ENCODE measurements at places on chromosomes 3 and 15.

DNA sequence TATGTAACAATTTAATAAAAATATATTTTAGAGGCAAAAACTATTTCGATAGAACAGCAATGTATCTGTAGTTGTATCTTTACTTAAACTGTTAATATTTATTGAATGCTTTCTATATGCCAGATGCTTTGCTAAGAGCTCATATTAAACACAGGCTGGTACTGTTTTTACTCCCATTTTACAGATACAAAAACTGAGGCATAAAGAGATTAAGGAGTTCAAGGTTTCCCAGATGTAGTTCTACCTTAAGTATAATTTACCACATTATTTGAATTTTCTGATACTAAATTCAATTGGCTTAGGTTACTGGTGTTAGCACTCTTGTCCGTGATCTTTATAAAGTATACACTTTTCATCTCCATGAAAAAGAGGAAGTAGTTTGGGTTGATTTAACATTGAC is 149.8 kb downstream of the ROBO2 start:
- no peak for DNase-seq

- no peak for DNase-seq
Observed at GRCh38 chr3:147702509-147702908, 293.3 kb downstream of the ZIC1 start.

DNA sequence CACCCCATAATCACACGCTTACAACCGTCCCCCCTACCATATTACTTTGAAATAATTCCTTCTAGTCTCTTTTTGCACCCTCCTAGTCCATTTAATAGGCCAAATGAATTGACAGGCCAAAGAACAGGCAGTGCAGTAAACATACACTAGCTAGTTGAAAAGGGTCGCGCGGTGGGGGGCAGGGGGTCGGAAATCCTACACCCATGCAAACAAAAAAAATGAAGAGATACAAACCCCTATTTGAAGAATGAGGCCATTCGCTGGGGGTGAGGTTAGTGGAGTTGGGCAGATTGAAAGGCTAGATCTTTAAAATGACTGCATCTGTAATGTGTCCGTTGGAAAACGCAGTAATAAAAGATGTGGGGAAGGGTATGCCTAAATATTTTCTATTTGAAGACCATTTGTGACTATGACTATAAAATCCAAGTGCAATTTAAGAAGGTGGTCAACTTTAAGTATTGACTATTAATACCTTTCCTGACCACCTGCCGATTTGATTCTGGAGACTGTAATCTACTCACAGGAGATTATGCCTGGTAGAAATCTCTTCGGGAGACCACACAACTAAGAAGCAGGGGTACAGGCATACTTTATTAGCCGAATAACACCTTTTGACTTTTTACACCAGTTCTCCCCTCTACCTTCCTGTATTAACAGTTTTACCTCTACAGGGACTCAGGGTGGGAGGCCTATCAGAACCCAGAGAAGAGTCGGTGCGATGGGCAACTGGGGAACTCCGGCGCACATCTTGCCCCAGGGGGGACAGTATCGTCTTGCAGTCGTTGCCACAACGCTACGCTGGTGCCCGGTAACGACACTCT is 762 bp upstream of the ARL6 start:
- no peak for DNase-seq

DNA sequence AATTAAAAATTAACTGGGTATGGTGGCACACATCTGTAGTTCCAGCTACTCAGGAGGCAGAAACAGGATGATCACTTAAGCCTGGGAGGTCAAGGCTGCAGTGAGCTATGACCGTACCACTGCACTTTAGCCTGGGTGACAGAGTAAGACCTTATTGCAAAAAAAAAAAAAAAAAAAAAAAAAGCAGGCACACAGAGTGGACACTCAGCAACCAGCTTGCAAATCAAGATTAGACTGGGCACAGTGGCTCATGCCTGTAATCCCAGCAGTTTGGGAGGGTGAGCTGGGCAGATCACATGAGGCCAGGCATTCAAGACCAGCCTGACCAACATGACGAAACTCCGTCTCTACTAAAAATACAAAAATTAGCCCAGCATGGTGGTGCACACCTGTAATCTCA is 5.4 kb downstream of the CLN6 start:
- DNase-seq = no peak

DNA sequence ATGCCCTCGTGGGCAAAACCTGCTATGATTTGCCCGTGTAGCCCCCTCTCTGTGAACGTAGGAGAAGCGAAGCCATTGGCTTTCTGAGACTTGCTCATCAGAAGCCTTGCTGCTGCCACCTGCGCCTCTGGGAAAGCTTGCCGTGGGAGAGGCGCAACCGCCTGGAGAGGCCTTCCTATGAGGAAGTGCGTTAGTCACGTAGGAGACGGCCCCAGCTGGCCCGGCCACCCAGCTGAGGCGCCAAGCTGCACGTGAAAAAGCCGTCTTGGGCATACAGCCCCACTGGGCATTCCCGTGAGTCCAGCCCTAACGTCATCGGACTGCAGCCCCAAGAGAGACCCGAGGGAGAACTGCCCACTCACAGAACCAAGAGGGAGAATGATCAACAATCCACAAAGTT is 49.1 kb upstream of the TJP1 start:
- no peak for DNase-seq

- no peak for DNase-seq
Observed at GRCh38 chr3:77102951-77103769, 63.3 kb downstream of the ROBO2 start.

DNA sequence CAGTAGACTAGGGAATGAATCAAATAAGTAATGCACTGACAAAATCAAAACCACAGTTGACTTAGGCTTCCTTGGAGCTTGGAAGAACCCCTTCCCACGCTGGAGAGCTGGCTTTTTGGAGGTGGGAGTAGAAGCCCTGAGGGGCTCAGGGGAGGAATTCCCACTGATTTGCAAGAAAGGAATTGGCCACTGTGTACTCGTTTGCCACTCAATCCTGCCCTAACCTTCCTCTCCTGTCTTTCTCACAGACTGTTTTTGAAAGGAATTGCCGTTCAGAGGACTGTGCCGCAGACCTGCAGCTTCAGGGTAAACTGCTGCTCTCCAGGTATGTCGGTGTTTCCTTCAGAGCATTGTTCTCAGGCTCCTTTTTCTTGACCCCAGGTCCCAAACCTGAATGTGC is 208.2 kb upstream of the CTDSPL start:
- no peak for DNase-seq

DNA sequence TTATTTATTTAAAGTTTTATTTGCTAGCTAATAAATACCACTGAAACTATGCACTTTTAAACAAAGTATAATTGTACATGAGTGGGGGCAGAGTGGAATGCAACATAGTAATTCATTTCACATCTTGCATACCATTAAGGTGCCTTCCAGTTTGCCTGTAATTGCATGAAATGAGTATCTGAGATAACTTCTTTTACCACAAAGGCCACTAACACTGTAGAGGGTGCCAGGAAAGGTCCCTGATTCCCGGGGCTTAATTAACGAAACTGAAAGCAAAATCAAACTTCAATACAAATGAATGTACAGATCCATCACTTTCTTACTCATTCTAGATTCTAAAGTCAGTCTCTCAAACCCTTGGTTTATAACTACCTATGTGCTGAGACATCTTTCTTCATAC is 2.1 kb downstream of the CD47 start:
- peak; percentile 51 for DNase-seq

- no peak for DNase-seq
Observed at GRCh38 chr15:50328116-50328515, 26.9 kb downstream of the GABPB1 start.

DNA sequence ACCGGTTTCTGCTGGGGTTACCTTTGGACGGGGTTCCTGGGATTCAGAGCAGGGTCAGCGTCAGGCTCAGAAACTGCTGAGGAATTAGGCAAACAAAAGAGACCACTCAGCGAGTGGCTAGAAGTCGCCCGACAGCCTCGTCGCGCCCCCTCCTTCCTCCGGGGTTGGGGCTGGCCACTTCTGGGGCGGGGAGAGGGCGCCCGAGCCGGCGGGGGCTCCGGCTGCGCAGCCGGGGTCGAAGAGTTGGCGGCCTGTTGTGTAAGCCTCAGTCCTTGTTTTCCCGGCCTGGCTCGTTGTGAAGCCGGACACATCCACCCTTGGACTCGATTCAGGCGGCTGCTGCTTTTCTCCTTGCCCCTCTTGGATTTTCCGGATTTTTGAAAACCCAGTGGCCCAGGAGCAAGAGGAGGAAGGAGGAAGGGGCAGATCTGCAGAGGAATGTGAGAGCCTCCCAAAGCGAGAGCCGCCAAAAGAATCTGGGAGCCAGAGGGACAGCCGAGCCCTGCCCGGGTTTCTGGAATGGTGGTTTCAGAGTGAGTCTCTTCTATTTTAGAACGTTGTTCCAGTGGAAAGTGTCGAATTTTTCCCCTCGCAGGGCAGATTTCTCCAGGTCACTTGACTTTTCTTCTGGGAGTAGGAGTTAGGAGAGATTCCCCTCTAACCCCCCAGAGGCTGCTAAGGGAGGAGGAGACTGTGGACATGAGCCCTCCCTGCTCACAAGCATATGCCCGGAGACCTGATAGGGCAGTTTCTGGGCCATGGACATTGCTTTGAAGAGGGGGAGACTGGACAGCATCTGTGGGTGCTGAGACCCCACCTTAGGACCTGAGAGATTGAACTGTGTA is 666 bp downstream of the SNX33 start:
- DNase-seq = no peak

DNA sequence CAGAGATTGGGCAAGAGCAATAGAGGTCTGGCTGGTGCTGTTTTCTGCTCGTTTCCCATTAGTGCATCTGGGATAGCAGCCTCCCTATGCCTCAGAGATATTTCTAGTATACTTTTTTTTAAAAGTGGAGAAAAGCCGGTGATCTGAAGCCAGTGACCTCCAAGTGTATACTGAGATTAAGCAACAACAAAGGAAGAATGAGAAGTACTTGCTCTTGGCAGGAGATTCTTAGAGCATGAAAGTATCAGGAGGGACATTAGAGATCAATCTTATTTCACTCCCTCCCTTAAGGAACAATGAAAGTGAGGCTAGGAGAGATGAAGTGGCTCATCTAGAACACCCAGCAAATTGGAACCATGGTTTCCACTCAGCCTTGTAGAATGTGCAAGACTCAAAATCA is 423.3 kb downstream of the SOX2 start:
- DNase-seq = no peak

GRCh38 chr3:126723801-126724200 is 19.8 kb downstream of the CHCHD6 start:
- DNase-seq = no peak

- DNase-seq = no peak
Observed at GRCh38 chr3:132220986-132221385, 96.2 kb upstream of the ACP3 start.
